A673 (cell line): ENCODE measurements at places on chromosomes 5 and 9. TPM values are rescaled to one million over a fixed set of nuclear protein-coding genes. Genes with fewer than 3 reads are reported as not detected.

- H3K36me3 ChIP-seq = no peaks in the 10 kb centered on the region
- DNase-seq = no peak
- no peaks in the 10 kb centered on the region for H3K27me3 ChIP-seq
- H3K4me3 ChIP-seq = no peak overlapping the region
- H3K4me1 ChIP-seq = peaks cover 4% of the 10 kb centered on the region
These were observed 101.1 kb downstream of the APBA1 start for GRCh38 chr9:69571032-69571431.

DNA sequence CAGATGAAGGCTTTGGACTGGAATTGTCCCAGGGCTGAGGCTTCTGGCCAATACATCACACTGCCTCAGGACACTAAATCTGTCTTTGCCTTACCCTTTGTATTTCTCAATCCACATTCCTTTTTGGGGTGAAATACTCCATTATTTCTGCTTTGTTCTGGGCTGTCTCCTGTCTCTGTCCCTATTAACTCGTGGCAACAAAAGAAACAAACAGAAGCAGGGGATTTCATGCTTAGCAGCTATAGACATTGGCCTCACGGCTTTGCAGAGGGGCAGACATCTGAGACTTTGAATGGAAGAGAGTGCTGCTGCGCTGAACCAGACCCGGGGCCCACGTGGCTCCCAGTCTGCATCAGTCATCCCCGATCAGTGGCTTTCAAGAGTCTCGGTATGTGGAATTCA lies 129.7 kb downstream of the ARL15 start:
- no peak overlapping the region for H3K27ac ChIP-seq
- no peaks in the 10 kb centered on the region for H3K36me3 ChIP-seq
- DNase-seq = no peak

The PCDHGA6 gene
- 20.2 and 21.6 TPM in 2 replicates for total RNA-seq

DNA sequence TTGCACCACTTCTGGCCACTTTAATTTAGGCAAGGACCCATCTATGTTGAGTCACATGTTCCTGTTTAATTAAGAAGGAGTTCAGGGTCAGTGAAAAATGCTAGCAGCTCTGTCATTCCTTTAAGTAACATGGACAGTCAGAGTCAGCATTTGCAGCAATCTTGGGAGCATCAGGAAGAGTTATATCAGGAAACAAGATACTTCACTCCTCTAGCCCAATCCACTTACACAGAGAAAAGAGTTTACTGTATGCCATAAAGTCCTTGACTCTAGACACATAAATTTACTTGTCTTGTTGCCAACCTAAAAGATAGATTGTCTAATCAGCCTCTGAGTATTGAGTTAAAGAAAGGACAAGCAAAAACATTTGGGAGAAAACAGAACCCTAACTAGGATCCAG lies 266.7 kb downstream of the PJA2 start:
- no peaks in the 10 kb centered on the region for H3K36me3 ChIP-seq
- no peak overlapping the region for H3K27ac ChIP-seq
- no peak for DNase-seq
- H3K4me3 ChIP-seq = no peak overlapping the region
- H3K4me1 ChIP-seq = no peaks in the 10 kb centered on the region
- H3K27me3 ChIP-seq = no peaks in the 10 kb centered on the region

GRCh38 chr5:168449166-168449565 lies 37.1 kb upstream of the RARS1 start:
- no peaks in the 10 kb centered on the region for H3K4me1 ChIP-seq
- no peaks in the 10 kb centered on the region for H3K36me3 ChIP-seq
- H3K27ac ChIP-seq = no peak overlapping the region
- H3K27me3 ChIP-seq = no peaks in the 10 kb centered on the region
- no peak for DNase-seq

DNA sequence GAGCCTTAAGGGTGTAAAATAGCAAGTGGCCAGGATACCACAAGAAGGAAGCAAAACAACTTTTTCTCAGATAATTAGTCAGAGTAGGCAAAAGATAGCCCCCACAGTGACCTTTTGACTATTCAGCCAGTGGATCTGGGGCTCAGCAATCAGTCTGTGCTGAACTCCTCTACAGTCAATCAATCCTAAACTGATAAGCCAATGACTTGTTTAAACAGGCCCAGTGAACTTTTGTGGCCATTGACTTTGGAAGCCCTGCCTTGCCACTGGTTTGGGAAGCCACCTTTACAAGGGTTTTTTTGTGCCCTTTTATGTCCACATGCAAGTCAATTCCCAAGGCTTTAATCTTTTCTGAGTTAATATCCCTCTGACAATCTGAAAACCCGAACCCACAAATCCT lies 1565.0 kb upstream of the WWC1 start:
- no peak overlapping the region for H3K4me3 ChIP-seq
- no peak overlapping the region for H3K27ac ChIP-seq
- no peak for DNase-seq
- no peaks in the 10 kb centered on the region for H3K4me1 ChIP-seq
- no peaks in the 10 kb centered on the region for H3K36me3 ChIP-seq

The ANKRD55 gene
- total RNA-seq = not detected in 2 replicates

DNA sequence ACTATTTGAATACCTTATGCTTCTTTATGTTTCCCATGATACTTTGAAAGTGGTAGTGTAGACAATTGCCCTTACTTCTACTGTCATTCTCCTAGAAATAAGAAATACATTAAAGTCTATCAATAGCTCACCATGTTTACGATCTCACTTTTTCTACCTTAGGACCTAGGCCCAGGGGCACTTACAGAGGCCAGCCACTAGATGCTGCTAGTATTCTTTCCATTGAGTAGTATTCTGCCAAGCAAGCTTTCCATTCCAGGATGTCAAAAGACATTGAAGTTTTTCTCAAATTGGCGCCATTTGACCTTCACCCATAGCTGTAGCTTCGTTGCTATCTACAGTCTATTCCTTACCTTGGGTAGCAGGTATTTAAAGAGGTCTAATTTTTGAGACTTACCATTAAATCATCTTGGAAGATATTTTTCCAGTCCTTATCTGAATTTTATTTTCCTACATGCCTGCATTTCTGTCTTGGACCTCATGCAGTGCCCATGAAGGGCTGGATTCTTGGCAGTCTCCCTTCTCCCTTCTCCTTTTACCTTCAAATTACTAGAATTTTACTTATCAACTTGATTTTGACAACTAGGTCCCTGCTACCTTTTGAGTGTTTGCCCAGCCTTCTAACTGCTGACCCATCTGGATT lies 246.0 kb upstream of the NUDT12 start:
- H3K27ac ChIP-seq = no peak overlapping the region
- H3K4me3 ChIP-seq = no peak overlapping the region
- peaks cover 5% of the 10 kb centered on the region for H3K4me1 ChIP-seq
- H3K36me3 ChIP-seq = no peaks in the 10 kb centered on the region
- H3K27me3 ChIP-seq = no peaks in the 10 kb centered on the region
- peak; percentile 80 for DNase-seq

The CCNO gene
- 2.1 and 2.6 TPM in 2 replicates for total RNA-seq

DNA sequence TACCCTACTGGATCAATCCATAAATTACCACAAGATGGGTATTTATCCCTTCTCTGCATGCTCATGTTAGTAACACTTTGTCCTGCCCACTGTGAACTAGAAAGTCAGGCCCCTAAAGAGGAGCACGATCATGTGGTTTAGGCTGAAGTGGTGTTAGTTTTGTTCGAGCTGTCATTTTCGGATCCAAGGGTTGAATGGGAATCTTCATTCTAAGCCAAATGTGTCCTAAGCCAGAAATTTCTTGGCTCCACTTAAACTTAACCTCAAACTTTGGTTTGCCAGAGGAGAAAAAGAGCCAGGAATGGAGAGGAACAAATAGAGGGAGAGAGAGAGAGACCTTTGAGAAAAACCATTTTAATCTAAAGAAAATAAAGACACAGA lies 837.7 kb upstream of the ZNF608 start:
- no peak overlapping the region for H3K27ac ChIP-seq
- H3K4me3 ChIP-seq = no peak overlapping the region

DNA sequence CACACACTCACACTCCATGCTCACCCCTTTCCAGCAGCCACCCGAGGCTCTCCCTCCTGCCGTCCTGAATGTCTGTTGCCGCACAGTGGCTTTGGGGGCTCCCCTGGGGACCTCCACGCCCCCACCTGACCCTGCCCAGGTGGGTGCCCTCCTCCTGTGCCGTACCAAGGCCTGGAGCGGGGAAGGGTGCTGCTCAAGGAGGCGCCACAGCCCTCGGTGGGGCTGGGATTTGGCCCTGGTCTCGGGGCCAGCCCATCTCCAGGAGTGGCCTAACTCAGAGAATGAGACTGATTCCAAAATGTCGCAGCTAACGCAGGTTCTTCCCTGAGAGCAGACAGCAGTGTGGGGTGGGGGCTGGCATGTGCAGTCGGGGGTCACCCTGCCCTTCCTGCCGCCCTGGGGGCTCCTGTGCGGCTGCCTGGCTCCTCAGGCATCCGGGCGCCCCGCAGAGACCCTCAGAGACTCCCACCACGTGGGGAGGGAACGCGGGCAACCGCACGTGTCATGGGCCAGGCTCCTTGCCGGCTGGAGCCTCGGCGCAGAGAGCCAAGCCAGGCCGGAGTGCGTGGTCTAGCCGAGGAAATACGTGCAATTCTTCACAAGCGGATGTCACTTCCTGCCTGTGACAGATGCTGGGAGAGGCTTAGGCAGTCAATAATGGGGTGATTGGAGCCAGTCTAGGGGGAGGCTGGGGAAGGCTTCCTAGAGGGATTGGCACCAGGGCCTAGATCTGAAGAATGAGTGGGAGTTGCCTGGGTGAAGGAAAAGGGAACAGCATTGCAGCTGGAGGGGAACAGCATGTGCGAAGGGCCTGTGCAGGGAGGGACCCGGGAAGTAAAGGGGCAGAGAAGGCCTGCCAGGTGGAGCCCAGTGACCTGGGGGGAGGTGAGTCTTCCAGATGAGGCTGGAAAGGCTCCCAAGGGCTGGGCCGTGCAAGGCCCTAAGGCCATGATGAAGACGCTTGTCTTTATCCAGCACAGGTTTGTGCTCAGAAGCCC lies 44.1 kb downstream of the C9orf50 start:
- DNase-seq = peak; percentile 56
- no peaks in the 10 kb centered on the region for H3K27me3 ChIP-seq
- no peaks in the 10 kb centered on the region for H3K4me1 ChIP-seq
- H3K4me3 ChIP-seq = no peak overlapping the region
- peak overlapping the region; percentile 47 for H3K27ac ChIP-seq
